Renal pelvis (tissue), 12 donors: ENCODE measurements at places on chromosomes 1 and 21.

DNA sequence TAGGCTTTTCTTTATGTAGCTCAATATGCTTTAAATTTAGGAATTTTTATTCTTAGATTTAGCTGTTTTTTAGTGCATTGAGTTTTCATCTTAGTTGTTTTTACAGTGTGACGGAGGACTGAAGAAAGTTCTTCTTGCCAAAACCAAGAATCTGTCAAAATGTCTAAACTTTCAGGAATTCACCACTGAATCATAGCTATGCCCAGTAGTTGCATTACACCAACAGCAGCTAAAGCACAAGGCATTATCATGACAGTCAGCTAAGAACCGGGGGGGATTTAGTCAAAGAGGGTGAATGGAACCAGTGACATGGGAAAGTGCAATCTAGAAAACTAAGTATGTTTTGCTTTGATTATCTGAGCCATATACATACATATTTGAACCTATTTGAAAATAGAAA is 6.5 kb upstream of the C1orf146 start:
- DNase-seq, result no peak

DNA sequence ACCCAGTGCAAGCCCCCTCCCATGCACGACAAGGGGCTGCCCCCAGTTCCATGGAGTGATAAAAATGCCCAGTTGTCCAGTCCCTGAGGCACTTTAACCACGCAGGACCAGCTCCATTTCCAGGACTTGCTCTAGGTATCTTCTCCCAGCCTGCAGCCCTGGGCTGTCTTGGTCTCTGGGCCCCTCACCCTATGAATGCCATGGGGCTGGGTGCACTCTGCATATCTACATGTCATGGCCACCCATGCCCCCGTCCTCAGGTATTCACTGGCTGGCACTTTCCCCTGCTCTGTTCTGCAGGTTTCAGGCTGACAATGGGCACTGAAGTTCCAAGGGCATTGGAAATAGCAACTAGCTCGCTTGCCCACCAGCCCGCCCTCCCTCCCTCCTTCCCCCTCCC is 19.6 kb upstream of the C1orf174 start:
- DNase-seq, result no peak

DNA sequence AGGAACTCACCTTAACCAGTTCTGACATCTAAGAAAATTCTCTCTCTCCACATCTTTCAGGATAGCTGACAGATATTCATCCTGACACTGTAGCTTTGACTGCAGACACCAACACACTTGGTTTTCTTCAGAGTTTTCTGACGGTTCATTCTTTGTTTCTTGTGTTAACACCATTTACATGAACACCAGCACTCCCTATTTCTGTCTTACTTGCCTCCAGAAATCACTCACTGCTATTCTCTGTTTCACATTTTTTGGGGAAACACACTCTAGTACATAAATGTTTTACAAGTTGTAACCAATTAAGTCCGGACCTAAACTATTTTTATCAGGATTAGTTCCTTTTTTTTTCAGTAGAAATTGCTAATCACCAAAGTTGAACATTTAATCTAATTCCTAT is 15.4 kb downstream of the FLVCR1 start:
- DNase-seq, result no peak

DNA sequence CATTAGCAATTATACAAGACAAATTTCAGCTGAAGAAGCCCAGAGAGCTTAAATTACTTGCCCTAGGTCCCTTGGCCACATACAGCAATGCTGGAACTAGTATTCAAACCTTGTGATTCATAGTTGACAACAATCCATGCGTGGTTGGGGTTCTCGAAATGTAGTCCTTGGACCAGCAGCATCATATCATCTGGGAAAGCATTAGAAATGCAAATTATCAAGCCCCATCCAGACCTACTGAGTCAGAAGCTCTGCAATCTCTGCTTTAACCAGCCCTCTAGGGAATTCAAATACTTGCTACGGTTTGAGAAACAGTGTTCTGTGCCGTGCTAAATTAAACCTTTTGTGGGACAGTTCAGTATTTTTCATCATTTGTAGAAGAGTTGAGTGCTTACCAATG is 65.1 kb downstream of the CLIC6 start:
- DNase-seq, result no peak

- DNase-seq, result no peak
Observed at GRCh38 chr1:189434461-189434860, 1043.2 kb downstream of the BRINP3 start.

DNA sequence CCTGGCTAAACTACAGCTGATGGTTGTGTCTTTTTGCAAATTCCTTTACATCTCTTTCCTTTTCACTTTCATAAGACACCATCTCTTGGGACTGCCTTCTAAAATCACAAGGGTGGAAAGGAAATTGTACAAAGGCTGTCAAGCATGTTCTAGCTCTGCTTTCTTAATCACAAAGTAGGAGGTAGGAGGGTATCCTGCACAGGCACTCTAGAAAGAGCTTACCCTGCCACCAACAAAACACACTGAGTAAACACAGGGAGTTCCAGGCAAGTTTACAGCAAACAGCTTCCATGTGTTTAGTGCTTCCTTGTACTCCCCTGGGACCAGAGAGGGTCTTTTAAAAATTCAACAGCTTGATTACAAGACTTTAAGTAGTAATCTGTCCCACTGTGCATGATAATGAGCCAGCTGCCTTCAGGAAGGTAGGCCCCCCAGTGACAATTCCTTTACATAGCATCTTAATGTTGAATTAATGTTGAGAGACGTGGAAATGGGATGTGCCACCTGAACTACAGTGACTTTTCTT is 2.4 kb downstream of the PLPP3 start:
- DNase-seq, result no peak

DNA sequence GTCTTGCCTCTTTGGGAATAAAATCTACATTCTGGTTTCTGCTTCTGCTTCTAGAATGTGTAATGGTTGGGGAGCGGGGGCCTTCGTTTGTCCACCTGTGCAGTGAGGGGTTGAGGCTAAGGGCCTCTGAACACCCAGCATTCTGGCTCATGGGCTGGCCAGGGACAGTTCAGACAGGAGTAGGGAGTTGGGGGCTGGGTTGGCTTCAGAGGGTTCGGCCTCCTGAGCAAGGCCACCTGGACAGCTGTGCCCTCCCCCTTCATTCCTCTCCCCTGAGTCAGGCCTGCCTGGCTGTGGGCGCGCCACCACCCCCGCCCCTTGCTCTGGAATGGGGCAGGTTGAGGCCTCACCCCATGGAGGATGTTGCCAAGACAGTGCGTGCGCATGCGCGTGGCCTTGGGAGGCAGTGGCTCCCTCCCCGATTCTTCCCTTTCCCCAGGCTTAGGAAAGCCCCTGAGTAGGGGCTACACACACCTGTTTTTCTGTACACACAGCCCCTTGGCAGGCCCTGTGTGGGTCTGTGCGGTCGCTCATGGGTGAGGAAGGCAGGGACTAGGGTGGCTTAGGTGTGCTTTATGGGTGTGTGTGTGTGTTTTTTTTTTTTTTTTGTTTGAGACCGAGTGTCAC is 57.0 kb downstream of the YARS1 start:
- peak; percentile 88 for DNase-seq
